ENCODE measurements at places on chromosomes 3 and 15.

- DNase-seq = no peak
These were observed 348.8 kb downstream of the ROBO1 start for GRCh38 chr3:79418855-79419621.

GRCh38 chr3:39435006-39435748, 28.7 kb downstream of the RPSA start:
- no peak for DNase-seq

DNA sequence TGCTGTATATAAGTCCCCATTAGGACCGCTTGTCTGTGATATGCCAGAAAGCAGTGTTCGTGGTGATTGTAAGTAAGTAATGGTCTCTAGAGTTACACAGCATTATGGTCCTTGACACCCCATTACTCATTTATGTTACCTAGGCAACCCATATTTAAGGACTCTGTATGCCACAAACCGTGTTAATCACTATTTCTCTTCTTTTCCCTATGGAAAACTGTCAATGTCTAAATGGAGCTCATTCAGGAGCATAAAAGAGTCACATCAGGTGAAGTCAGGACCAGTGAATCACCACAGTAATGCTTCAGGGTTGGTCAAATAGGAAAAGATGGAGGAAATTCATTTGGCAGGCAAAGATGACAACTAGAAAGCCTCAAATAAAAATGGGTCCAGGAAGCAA, 146.6 kb upstream of the PEX5L start:
- DNase-seq = no peak

DNA sequence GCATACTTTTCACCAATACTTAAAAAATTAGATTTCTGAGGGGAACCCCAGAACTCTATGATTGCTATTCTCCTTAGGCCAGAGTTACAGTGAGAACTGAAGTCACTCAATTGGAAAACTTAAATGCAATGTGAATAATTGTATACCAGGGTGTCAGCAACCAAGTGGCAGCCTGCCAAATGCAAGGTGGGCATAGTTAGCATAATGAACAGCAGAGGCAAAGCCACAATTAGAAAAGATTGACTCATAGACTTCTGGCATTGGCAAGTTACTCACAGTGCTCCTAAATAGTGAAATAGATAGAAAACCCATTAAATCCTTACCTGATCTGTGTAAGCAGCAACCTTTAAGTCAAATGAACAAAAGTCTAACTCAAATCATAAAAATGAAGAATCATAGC, 94.9 kb downstream of the BCHE start:
- DNase-seq = no peak

GRCh38 chr3:10983219-10983916, 9.2 kb upstream of the SLC6A1 start:
- no peak for DNase-seq

DNA sequence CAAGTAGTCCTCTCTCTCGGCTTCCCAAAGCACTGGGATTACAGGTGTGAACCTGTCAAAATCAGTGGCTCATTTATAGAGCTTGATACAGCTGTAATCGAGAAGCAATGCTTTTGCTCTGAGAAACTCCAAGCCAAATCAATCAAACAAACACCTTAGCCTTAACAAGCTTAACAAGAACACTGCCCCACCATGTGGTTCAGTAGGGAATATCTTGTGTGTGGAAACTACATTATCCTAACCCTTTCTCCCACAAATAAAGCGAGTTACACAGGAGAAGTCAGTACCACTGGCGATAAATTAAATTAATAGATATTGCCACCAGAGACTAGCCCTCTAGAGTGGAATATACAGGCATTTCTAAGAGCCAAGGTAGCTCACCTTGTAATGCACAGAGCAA, 13.9 kb downstream of the CDAN1 start:
- no peak for DNase-seq

DNA sequence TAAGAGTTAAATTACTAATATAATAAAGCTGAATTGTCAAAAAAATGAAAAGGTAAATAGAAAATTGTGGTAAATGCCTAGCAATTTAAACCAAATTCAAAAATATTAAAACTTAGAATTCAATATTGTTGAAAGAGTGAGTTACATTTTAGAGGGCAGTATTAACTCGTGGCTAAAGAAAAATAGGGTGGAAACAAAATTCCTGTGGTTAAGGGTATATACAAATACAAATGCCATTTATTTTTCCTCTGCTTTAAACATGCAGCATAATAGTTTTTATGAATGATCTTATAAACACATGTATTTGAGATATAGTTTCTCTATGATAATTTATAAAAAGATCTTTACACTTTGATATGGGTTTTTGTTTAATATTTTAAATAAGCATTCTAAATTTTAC, 79.0 kb downstream of the NEDD4 start:
- DNase-seq = no peak

DNA sequence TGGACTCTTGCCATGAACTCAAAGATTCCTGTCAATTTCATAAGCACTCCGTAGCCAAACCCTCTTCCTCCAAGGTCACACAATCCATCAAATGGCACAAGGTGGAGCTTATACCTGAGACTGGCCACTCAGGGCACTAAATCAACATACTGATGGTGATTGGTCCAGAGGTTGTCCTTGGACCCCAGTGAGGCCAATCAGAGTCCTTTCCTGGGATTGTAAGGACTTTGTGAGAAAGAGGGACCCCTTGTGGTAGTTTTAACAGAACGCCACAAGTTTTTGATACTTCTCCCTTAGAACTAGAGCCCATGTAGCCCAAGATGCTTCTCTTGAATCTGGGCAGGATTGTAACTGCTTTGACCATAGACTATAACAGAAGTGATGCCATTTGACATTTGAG, 44.4 kb upstream of the LARS2 start:
- DNase-seq = no peak

DNA sequence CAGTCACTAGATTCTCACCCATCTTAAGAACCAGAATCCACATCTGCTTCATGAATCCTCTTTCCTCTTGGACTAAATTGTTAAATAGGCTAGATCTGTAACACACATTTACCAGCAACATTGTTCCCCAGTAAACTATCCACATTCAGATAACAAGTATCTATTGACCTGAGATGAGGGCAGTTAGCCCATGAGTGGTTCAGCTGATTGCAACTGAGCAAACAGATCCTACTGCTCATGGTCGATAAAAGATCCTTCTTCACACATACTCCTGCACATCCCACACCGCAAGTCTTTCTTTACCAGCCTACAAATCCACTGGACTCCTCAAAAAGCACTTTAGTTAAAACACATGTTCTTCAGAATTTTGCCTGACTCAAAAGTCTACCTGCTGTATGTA, 59.2 kb downstream of the UACA start:
- DNase-seq = no peak

- DNase-seq = no peak
These were observed 223.0 kb downstream of the EBLN2 start for GRCh38 chr3:73284472-73284871.

DNA sequence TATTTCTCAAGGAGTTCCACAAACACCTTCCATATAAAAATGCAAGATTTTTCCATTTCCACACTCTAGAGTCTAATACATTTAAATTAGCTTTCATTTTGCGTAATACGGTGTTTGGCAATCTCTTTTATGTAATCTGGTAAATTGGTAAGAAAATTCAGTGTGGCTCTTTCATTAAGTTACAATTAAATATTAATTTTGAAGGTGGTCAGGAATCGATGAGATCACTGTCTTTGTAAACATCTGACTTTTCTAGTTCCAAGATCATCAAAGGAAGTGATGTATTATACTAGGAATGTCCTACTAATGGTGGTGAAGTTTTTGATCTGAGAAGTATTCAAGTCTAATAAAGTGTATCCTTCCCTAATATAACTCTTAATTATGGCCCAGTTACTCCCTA, 1.1 kb upstream of the UTS2B start:
- DNase-seq = no peak

DNA sequence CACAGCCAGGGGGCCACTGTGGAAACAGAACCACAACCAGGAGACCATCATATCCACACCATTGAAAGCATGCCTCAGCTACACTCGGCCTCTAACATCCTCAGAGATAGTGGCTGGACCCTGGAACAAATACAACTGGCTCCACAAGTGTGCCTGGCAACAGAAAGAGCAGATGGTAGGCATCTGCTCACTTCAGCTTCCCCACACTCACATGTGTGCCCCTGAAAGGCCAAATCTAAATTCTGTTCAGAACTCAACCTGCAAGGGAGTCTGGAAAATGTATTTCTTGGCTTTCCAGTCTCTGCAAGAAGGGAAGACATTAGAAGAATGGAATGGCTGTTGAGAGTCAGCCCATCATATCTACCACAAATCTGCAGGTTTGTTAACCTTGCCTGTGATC, 54.7 kb upstream of the CTNNB1 start:
- DNase-seq = no peak

- DNase-seq = no peak
These were observed 32.1 kb downstream of the BUB1B start for GRCh38 chr15:40192942-40193341.

DNA sequence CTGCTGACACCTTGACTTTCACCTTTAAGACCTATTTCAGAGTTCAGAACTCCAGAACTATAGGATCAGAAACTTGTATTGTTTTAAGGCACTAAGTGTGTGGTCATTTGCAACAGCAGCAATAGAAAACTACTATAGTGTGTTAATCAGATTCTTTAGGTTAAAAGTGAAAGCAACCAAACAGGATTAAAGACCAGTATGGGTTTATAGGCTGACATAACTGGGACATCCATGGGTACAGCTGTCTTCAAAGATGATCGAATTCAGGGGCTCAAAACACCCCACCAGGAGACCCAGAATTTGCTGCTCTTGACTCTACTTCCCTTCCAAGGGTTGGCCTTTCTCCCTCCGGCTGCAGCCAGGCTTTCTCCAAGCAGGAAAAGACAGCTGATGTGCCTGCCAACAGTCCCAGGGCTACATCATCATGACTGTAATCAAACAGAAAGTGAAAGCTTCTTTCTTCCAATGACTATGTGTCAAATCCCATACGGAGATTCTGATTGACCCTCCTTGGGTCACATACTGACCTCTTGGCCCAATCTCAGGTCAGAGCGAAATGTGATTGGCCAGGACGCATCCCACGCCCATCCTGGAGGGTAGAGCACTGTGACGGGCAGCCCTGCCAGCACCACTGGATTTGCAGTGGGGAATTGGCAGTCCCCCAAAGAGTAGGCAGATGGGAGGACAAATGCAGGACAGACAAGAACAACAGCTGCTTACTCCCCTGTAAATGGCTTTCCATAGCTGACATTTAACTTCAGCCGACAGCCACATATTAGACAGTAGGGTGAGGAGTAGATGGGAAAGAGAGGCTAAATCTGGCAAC, 51.4 kb upstream of the RNF7 start:
- no peak for DNase-seq

DNA sequence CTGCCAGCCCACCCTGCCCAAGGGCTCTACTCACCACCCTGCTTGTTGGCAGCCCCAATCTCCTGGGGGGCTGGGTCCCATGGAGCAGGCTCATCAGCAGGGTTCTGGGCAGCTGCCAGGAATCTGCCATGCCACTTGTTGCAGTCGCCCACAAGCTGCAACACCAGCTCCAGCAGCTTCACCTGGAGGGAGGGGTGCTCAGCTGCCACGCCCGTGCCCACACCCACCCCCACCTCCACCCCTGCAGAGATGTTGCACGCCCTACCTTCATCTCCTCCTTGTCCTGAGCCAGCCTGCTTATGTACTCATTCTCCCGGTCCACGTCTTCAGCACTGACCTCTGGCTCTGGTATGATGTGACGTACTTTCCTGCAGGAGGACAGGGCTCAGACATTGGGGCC, 77.9 kb upstream of the C2CD4B start:
- DNase-seq = no peak

GRCh38 chr3:192812743-192813383, 85.5 kb upstream of the FGF12 start:
- DNase-seq = peak; percentile 49

- DNase-seq = no peak
These were observed 149.8 kb downstream of the TMCO5A start for GRCh38 chr15:38084289-38084688.

GRCh38 chr3:73572368-73572767, 52.4 kb downstream of the PDZRN3 start:
- no peak for DNase-seq

DNA sequence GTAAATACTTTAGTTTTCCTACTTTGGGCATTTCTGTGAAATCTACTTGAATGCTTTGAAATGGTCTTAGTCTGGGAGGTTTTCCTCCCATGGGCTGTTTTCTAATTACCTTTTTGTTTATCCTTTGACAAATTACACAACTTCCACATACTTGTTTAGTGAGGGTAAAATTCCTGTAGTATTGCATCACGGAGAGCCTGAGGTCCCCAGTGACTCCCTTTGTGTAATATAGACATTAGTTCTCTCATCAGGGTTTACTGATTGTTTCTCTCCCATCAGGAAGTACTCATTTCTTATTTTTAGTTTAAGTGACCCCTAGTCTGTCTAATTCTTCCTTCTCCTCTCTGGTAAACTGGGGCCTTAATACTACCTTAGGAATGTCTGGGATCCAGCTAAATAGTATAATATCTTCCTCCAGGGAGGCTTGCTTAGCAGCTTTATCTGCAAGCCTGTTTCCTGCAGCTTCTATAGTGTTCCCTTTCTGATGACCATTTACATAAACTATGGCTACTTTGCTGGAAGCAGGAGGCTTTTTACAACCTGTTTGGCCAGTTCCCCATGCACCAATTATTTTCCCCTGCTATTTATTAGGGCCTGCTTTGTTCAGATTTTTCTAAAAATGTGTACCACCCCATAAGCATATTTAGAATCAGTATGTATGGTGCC, 87.2 kb upstream of the XCR1 start:
- DNase-seq = no peak

DNA sequence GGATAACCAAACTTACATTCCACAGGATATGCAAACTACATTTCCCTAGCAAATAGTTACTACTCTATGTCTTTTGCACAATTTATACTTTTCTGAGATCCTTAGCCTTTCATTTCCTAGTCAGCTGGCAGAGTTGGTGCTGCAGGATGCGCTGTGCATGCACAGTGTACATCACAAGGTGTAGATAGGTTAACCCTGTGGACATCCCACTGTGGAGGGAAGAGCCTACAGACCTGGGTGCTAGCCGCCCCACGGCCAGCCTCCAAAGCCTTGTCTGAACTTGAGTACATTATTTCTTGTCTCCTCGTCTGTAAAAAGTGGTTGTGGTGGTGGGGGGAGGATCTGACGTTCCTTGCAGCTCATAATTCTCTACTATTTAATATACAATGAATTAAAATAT, 3.5 kb downstream of the TNFSF10 start:
- DNase-seq = no peak

GRCh38 chr15:31005660-31006059, 14.2 kb upstream of the MTMR10 start:
- DNase-seq = no peak

Data from CD4-positive, CD25-positive, alpha-beta regulatory T cell (primary cell).